ENCODE measurements at places on chromosomes 1 and 21.

DNA sequence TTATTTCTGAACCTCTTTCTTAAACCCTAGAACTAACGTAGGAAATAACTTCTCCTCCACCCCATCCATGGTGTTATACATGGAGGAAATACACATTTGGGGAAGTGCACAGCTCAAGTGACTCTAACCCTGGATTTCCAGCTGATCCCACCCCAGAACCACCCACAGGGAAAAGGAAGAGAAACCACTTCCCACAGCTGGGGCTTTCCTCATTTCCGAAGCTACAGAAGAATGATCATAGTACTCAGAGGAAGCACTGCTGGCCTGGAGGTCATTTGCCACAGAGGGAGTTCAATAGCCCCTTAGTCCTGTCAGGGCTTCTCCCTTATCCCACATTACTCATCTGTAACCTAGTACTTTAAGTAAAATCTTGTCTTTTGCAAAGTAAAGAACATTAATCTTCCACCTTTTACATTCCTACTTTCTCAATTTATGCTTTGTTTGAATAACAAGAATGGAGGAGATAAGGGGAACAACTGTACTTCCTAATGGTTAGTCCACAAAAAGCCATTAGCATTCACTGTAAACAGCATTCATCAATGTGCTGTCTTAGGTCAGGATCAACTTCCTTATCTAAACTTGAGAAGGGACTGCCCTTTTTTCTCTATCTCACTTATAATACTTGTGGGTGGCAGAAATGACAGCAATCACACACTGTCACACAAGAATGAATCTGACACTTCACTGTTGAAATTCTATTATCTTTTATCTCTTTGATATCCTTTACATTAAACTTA lies 63.0 kb upstream of the RGS1 start:
- DNase-seq = no peak

GRCh38 chr1:110672001-110672752 lies 2.6 kb downstream of the KCNA3 start:
- DNase-seq = peak; percentile 80

GRCh38 chr21:42227909-42228708 lies 9.2 kb downstream of the ABCG1 start:
- DNase-seq = peak; percentile 91

GRCh38 chr1:24900486-24900849 lies 29.6 kb downstream of the RUNX3 start:
- DNase-seq = peak; percentile 4

DNA sequence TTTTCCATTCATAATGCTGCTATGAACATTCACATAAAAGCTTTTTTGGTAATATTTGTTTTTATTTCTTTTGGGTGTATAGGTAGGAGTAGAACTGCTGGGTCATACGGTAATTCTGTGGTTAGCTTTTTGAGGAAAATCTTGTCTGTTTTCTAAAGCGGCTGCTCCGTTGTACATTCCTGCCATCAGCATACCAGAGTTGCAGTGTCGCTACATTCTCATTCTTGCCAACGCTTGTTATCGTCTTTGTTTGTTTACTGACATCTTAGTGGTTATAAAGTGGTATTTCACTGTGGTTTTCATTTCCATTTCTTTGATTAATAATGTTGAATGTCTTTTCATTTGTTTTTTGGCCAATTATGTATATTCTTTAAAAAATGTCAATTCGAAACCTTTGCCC lies 469.8 kb upstream of the ZP4 start:
- no peak for DNase-seq

DNA sequence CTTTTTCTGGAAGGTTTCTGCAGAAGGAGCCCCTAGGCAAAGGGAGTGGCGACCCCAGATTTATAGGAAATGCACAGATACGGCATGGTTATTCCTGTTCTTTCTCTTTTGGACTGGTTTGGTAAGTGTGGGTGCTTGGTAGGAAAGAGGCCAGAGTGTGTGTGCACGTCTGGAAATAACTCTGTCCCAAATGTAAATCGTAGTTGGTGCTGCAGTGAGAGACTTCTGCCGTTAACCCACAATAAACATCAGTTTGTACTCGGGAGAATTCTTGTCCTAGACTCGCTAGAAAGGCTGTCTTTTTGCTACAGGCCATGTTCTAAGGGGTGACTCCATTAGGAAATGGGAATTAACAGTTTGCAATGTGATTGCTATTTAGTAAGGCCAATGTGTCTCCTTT lies 779 bp downstream of the SLC44A3 start:
- DNase-seq = no peak

- no peak for DNase-seq
Observed at GRCh38 chr21:29194847-29195246, 64.4 kb downstream of the MAP3K7CL start.

DNA sequence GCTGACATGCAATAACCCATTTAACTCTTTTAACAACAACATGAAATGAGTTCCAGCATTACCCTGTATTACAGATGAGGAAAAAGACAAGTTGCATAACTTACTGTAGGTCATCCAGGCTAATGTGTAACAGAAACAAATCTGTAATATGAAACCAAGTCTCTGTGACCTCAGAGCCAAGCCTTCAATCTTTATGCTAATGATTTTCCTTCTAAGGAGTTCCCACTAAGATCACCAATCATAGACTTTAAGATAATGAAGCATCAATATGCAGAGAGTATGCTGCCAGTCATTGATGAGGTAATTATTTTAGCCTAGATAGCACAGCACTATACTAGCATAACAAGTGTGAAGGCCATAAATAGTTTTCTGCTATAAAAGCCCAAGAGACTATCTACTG lies 35.6 kb upstream of the RNPC3 start:
- no peak for DNase-seq

GRCh38 chr21:45994086-45994661 lies 12.6 kb downstream of the COL6A1 start:
- no peak for DNase-seq

- DNase-seq = no peak
Observed at GRCh38 chr1:168319691-168320090, 39.0 kb downstream of the TBX19 start.

DNA sequence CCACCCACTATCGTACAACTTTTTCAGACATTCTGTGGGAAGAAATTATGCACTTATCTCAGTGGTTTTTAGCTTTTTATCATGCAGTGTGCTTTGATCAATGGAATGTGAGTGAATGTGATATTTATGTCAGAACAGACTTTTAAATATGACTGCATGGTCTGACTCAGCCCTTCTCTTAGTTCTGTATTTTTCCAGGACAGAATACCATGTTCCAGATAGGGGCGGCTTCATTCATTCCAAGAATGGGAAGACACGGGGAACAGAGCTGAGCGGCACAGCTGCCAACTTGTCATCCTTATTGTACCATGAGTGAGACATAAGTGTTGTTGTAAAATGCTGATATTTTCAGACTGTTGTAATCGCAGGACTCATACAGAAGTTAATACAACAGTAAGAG lies 214.6 kb upstream of the NCAM2 start:
- DNase-seq = no peak

- no peak for DNase-seq
Observed at GRCh38 chr1:88523854-88524528, 160.1 kb upstream of the PKN2 start.

- DNase-seq = no peak
Observed at GRCh38 chr21:16912075-16912474, 600.8 kb upstream of the CXADR start.

GRCh38 chr1:53719469-53719868 lies 19.5 kb downstream of the GLIS1 start:
- no peak for DNase-seq

DNA sequence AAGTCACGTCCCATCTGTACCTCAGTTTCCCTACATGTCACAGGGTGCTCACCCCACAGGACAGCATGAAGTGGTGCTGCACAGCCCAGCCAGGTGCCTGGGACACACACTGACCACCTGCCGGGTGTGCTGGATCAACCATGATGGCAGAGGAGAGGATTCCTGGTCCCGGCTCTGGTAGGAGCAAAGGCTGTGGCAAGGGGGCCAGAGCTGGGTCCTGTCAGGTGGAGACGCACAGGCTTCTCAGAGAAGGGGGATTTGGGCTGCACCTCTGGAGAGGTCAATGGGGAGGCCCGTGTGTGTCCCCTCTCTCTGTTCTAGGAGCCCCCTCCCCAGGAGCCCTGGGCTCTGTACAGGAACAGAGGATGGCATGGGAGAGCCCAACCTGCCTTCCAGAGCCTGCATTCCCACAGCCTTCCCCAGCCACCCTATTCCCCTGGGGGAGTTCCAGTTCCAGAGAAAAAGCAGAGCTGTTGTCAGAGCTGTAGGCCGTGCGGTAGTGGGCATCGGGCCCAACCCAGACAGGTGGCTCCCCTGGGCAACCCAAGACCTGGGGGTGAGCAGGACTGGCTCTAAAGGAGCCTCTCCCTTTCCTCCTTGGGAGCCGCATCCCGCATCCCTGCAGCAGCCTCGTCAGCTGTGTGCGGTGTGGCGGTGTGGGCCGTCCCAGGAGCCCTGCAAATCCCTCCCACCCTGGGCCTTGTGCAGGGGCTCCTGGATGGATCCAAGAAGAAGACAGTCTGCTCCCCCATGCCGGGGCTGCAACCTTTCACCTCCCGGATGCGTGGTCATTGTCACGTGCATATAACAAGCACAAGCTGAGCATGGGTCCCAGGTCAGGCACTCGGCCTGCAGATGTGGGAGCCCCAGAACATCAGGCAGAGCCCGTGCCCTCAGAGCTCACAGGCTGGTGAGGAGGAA lies 2.9 kb upstream of the TFF3 start:
- DNase-seq = no peak
